ENCODE measurements at places on chromosomes 3 and 15.

DNA sequence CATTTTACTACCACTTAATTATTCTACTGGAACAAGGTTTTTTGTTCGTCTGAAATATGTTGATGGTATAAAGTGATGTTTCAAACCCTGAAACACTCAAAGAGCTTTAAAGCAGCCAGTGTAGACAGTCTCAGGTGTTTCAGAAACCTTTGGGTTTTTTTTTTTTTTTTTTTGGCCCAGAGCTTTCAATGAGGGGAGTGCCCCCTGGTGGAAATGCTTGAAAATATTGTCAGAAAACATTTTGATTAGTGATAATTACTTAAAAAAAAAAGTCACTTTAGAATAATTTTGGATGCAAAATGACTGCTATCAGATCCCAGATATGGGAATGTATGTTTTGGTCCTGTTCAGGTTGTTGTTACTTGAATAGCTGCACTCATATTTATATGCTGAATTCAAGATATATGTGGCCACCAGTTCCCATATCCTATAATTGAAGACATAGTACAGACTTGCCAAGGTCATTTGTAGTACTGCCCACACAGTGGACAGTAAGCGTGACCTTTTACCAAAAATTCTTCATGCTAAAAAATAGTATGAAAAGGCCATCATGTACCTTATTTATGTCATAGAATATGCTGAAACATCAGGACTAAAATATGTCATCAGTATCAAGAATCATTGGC, 35.9 kb downstream of the SATB1 start:
- no peak for DNase-seq

DNA sequence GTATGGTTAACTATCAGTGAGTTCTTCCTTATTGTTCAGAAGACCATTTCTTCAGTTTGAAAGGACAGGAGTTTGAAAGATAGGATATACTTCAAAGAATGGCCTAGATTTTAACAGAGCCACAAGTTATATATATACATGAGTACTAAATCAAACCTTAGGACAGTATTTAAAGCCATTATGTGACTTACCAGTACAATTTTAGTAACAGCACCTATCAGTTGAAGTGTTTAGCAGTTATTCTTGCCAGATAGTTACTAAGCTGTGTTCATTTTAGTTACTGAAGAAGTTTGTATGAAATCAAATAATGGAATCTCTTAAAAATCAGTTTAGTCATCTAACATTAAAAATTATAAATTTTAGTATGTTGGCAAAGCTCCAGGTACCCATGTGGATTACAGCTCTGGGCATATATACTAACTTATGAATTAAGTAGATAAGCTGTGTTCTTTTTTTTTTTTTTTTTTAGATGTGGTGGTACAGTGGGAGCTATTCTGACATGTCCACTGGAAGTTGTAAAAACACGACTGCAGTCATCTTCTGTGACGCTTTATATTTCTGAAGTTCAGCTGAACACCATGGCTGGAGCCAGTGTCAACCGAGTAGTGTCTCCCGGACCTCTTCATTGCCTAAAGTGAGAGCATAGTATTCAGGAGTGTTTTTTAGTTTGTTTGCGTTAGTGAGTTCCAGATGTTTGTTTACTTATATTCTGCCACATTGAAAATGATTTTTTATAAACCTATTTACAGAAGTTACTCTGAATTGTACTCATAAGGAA, 14.6 kb downstream of the SLC25A36 start:
- DNase-seq, result no peak

- no peak for DNase-seq
These were observed 117.5 kb upstream of the PRTG start for GRCh38 chr15:55860468-55860867.

GRCh38 chr3:65144791-65145351, 457.1 kb upstream of the ADAMTS9 start:
- no peak for DNase-seq

DNA sequence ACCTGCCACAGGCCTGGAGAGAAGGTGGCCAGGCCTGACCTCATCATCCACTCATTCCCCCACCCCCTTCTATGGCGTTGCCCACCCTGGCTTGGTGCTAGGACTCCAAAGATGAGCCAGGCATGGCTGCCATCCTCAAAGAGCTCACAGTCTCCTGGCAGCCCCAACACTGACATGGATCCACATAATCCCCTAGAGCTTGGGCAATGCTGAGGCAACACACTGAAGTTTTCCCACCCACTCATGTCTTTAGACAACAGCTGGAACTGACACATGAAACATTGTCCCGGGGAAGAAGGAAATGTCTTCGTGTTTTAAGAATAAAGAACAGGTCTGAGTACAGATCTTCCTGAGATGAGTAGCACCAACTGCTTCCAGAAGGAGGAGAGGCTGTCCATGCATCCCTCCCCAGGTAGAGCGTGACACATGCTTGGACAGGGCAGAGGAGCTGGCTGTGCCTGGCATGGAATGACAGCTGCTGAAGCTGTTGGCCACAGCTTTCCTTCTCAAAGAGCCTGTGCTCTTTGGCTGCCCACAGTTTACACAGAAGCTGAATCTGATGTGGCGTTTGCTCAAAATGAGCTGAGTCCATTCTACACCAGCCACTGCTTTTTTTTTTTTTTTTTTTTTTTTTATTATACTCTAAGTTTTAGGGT, 70.1 kb downstream of the HOMER2 start:
- DNase-seq, result no peak

DNA sequence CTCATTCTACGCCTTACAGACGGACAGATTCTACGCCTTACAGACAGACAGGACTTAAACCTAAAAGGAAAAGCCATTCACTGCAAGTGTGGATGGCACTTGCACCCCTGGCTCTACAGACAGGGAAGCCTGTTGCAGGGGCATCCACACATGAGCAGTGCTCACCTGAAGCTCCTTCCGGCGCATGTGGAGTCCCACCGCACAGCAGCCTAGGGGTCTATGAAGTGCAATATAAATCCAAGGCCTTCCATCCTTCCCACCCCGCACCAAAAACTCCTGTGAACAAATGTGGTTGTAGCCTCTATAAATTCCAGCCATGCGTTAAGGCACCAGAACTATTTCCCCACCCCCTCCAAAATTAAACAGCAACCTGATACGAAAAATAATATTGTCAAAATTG, 121.3 kb downstream of the LRIG1 start:
- no peak for DNase-seq

DNA sequence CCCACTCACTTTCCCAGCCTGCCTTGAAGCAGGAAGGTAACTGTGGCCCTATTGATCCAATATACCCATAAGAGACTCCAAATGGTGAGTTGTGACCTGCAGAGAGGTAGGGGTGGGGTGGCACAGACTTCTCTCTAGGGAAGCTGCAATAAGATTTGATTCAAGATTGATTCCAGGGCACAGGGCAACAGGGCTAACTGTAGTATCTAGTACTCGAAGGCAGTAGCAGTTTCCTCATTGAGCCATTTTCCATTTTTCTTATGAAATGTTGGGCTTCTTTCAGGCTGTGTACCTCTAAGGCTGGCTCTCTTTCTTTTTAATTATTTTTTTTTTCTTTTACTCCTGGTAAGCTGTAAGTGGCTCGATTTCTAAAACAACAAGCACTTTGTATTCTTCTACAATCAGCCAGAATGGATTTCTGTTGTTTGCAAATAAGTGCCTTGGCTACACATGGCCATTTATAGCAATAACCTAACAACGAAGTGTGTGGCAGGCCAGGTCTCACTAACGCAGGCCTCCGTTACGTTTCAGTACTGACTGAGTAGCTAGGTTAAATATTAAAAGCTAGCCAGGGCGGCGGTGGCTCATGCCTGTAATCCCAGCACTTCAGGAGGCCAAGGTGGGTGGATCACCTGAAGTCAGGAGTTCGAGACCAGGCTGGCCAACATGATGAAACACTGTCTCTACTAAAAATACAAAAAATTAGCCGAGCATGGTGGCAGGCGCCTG, 19.3 kb downstream of the CCDC12 start:
- DNase-seq, result no peak

- no peak for DNase-seq
These were observed 33.2 kb downstream of the OXNAD1 start for GRCh38 chr3:16297997-16298885.

GRCh38 chr3:38829404-38829803, 13.4 kb upstream of the SCN10A start:
- DNase-seq, result no peak

DNA sequence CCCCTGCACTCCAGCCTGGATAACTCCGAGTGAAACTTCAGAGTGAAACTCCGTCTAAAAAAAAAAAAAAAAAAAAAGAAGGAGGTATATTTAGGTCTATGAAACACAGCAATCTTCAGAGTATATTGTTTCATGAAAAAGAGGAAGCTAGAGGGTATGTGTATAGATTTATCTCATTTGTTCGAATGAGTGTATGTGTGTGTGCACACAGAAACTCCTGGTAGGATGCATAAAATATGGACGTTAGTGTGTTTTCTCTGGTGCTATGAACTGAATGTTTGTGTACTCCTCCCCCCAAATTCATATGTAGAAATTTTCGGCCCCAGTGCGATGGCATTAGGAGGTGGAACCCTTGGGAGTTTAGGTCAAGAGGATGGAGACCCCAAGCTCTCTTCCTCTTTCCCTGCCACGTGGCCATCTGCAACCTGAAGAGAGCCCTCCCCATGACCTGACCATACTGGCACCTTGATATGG, 98.6 kb upstream of the KLF13 start:
- no peak for DNase-seq

DNA sequence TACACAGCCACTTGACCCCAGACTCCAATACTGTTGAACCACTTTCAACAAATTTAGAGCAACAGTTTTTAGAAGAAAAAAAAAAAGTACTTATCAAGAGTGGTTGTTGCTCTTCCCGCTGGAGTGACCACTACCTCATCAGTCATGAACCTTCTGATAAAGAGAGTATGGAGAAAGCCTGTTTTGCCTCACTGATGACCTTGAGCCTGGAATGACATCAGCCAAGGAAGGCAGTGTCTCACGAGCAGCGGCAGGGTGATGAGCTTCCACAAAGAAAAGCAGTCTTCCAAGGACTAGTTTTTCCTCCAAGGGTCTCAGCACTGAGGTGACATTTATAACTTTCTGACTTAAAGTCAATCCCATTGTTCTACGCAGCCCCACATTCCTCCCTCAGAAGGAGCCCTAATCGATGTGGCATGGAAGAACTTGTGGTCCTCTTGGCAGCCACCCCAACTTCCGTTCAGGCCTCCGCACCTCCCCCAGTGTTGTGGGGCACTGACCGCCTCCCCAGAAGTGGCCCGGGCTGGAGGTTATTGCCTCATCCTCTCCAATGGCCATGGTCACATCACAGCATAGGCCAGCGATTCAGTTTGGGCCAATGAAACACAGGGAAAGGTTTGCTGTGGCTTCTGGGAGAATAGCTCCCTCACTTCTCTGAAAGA, 1.8 kb upstream of the CYP11A1 start:
- no peak for DNase-seq

- DNase-seq, result no peak
These were observed 4.9 kb downstream of the MAN2A2 start for GRCh38 chr15:90907838-90908507.

GRCh38 chr3:52070724-52071621, 14.6 kb upstream of the DUSP7 start:
- no peak for DNase-seq

- no peak for DNase-seq
These were observed 80.7 kb upstream of the ALDH1L1 start for GRCh38 chr3:126261037-126261436.

DNA sequence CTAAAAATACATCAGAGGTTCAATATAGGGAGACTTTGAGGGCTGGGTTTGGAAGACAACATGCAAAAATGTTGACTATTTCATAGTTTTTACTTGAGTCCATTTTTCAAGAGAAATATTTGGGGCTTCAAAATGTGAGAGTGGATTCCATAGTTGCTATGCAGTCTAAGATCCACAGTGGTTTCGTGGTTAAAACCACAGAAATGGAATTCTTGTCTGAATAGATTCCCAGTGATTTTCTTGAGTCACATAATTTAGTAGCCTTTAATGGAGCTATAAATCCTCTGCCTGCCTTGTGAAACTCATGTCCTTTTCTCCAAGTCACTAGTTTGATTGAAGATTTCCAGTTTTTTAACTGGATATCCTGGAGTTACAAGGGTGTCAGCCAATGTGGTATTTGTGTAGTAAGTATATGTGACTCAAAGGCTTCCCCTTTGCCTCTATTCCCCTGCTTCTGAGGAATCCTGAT, 94.7 kb upstream of the RBMS3 start:
- no peak for DNase-seq

- no peak for DNase-seq
These were observed 61.4 kb upstream of the ST8SIA2 start for GRCh38 chr15:92332125-92332899.

Data from activated CD8-positive, alpha-beta memory T cell treated with anti-CD3 and anti-CD28 coated beads, Interleukin-2, amount 50 U/mL, for 4 hours (primary cell).